ENCODE measurements at places on chromosomes 4 and X.

GRCh38 chr4:91070736-91071135 lies 943.5 kb downstream of the CCSER1 start:
- DNase-seq: no peak

DNA sequence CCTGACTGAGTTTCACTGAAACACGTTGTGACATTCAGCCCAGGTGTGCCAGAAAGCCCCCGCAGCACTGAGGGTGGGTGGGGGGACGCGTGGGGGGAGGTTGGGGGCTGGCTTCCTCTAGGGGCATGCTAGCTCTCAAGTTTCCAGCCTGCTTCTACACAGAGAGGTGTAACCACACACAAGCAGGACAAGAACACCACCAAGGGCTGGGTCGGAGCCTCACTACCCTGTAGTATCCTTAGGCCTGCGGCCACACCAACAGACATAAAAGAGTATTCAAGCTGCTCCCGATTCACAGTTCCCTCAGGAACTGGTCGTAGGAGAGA lies 1.8 kb downstream of the USP46 start:
- DNase-seq: peak; percentile 20

DNA sequence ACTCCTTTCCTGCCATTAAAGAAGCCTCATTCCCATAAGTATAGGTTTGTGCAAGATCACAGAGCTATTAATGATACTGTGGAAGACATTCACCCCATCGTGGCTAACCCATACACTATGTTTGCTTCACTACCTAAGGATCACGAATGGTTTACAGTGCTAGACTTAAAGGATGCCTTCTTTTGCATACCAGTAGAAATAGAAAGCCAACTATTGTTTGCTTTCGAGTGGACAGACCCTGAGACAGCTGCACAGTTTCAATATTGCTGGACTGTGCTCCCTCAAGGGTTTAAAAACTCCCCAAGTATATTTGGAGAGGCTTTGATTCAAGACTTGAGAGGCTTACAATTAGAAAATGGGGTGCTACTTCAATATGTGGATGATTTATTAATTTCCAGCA lies 16.0 kb upstream of the PAPSS1 start:
- no peak for DNase-seq

DNA sequence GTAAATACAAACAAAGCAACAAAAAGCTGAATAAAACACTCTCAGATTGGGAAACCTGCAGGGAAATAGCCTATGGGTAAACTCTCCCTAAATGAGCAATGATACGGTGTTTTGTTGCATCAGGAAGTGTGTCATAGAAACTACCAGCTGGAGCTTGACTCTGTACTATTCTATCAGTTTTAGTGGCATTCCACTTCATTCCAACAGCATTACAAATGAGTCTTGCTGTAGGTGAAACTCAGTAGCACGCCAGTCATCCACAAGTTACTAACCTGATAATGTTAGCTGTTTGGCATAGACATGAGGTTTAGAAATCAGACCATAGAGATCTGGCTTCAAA lies 24.9 kb downstream of the FGFBP1 start:
- DNase-seq: no peak

DNA sequence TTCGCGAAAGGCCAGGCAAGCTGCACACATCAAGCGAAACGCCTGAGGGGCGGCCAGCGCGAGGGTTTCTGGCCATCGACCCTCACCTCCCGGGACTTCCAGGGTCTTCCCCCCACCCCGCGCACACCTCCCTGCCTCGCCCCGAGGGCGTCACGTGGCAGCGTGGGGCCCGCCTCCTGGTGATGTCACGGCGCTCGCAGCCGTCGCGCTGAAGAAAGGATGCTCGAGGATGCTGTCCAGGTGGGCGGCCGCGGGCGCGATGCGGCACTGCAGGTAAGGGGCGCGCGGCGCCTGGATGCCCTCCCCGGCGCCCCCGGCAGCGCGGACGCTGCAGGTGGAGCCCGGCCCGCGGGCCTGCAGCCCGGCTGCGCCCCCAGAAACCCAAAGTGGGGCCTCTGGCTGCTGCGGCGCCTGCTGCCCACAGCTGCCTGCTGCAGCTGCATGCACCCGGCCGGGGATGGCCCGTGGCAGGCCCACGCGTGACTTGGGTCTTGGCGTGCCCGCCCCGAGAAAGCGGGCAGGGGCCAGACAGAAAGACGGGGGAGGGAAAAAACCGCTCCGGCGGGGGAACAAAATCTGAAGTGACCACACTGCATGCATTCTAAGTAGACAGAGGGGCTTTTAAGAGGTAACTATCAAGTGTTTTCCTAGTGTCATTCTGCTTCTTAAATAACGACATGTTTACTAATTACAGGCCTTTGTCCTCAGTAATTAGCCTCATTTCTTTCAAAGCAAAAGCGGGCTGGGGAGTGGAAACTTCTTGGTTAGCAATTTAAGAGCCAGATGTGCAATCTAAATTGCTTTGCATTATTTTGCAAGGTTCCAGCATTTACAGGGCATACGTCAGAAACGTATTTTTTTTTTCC lies 1.7 kb downstream of the CLCN4 start:
- peak; percentile 84 for DNase-seq

DNA sequence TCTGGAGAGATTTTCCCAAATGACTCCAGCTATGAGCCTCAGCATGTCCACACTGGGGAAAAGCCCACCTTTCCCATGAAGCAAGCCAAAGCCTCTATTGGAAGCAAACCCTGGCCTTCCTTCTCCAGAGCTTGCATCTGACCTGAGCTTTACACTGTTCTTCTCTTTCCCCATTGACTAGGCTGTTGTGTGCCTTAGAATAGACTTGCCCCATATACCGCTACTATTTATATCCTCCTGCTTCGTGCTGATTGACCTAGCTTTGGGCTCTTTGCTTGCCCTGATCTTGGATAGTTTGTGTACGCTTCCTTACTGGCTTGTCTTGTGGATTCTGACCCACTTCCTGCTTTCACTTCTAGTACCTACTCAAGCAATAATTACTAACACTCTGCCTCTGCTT lies 30.9 kb downstream of the FAM9B start:
- no peak for DNase-seq

DNA sequence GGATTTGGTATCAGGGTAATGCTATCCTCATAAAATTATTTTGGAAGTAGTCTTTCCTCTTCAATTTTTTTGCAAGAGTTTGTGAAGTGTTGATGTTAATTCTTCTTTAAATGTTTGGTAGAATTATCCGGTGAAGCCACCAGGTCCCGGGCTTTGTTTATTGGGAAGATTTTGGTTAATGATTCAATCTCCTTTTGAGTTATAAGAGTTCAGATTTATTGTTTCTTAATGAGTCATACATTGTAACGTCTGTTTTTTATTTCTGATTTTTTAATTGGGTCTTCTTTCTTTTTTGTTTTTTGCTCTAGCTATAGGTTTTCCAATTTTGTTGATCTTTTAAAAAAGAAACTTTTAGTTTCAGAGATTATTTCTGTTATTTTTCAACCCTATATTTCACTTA lies 412.3 kb downstream of the PDGFC start:
- no peak for DNase-seq

DNA sequence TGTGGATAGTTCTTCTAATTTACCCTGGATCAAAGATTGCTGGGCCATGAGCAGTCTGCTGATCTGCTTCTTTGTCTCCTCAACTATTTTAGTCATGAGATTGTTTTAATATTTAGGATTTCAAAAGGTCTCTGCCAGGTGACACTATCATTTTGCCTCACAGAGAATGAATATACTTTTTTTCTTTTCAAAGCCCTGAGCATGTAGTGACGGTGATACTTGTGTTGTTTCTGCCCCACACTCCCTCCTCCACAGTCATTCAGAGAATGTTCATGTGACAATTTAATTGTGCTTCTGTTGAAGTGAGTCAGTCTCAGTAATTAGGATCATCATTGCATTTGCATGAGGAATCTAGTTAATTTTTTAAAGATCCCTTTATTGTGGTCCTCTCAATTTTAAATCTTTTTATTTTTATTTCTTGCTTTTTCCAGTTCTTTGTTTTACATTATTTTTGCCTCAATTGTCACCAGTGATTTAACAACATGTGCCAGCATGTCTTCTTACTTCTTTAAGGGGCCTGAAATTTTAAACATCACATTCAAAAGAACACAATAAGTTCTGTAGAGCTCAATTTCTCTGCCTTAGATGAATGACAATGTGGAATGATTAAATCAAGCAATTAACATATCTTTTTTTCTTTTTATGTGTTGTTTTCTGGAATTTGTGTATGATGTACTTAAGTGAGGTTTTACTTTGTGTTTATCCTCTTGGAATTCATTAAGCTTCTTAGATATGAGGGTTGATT lies 12.3 kb downstream of the MMRN1 start:
- no peak for DNase-seq

- DNase-seq: no peak
These were observed 26.3 kb downstream of the UPF3B start for GRCh38 chrX:119826399-119826959.

DNA sequence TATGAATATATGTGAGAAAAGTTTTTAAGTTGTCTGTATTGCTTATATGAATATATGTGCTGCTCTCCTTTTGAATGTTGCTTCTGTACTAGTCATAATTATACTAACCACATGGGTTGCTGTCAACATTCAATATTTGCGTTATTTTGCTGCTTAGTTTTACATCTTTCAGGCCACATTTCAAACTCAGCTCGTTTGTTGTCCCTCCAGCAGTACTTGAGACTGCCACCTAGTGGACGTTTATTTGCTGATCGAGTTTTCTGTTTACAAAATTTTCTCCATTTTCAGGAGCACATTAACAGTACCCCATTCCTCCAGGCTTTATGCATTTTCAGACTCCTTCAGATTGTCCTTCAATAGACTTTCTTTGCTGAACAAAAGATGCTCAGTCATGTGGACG lies 75.8 kb downstream of the NUDT11 start:
- DNase-seq: no peak

- DNase-seq: no peak
These were observed 21.0 kb upstream of the DOCK11 start for GRCh38 chrX:118474586-118474985.

DNA sequence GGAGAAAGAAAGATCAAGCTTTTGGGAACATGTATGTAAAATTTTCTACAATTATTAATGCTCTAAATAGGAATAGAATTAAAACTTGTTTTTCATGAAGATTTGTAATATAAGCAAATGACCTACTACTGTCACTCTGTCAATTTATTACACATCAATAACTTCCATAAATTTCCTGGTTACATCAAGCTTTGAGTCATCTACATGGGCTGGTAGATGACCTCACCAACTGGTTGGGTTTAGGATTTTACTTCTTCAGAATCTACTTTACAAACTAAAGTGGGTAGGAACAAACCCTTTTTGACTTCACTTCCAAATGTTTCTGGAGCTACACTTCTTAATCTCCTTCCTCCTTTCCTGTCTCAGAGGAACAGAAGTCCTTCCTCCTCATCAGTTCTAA lies 12.0 kb upstream of the LRAT start:
- DNase-seq: no peak

GRCh38 chrX:1516596-1517104 lies 20.3 kb downstream of the P2RY8 start:
- DNase-seq: no peak

DNA sequence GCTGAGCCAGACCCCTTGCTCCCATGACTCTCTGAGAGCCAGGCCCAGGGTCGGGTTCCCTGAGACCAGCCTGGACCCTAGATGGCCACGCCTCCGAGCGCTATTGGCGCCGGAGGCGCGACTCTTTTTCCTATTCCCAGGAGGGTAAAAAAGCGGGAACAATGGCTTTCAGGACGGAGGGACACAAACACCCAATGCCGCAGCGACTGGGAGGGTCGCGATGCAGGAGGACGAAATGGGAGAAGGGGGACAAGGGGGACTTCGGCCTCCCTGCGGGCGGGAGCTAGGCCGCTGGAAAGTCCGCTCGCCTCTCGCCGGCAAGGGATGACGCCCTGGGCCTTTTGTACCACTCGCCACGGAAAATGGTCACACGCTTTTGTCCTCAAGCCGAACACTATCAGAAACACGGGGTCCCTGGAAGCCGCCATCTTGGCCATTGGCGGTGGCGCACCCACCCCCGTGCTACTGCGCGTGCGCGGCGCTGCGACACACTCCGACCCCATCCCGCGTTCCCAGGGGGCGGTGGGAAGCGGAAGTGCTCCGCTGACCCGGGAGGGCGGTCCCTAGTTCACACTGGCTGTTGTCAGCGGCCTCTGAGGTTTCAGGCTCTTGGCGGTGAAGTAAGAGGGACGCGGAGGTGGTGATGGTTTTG lies 98.4 kb downstream of the ZNF674 start:
- DNase-seq: peak; percentile 91

DNA sequence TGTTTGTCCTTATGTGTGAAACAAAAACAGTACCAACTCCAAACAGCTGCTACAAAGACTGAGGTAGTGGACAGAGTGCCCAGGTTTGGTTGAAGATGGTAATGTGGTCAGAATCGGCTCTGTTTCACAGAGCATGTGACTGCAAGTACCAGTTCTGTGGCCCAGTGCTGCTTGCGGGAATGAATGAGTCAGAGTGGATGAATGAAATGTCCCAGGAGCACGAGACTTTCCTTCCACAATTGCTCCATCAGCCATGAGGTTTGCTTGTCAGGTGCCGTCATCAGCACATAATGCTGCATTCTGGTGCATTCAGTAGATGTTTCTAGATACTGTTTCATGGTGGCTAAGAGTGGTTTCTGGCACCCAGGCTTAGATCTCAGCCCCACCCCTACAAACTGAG lies 84.2 kb downstream of the GPR143 start:
- DNase-seq: no peak

DNA sequence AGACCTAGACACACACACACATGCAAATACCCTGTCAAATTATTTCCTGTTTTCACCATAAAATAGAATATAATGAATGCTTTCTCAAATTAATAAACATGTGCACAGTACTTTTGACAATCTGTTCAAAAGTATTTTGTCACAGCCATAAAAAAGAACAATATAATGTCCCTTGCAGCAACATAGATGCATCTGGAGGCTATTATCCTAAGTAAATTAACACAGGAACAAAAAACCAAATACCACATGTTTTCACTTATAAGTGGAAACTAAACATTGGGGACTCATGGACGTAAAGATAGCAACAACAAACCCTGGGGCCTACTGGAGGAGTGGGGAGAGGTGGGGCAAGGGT lies 15.5 kb downstream of the RAB40A start:
- DNase-seq: no peak

GRCh38 chr4:16860516-16860915 lies 37.9 kb downstream of the LDB2 start:
- no peak for DNase-seq

DNA sequence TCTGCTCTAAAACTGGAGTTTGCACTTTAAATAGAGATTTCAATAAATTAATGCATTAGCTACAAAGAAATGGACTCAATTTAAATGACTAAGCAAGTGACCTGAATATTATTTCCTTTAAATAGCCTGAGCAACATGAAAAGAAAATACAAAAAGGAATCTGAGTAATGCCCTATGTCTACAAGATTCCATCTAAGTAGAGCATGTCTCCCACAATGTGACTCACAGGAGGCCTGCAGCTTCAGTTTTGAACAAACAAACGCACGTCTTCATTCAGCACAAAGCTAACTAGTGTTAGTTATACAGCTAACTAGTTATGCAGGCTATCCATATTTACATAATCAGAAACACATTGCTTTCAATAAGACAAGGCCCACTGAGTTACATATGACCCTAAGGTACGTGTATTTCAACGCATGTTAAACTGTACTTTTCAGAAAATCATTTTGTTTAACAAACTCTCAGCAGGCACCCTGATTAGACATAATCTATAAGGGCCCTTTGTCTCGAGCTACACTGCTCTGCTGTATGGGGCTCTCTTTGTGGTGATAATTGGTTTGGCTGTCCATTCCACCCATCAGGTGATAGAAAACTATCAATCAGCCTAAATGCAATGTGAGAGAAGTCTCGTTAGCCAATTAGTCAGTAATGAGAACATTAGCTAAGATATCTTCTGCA lies 116.5 kb downstream of the MAML3 start:
- DNase-seq: no peak

GRCh38 chr4:109352941-109353340 lies 50.5 kb upstream of the COL25A1 start:
- DNase-seq: no peak

Data from glutamatergic neuron (in vitro differentiated cells).